GM10248 (cell line): ENCODE measurements at places on chromosomes 1 and 21.

DNA sequence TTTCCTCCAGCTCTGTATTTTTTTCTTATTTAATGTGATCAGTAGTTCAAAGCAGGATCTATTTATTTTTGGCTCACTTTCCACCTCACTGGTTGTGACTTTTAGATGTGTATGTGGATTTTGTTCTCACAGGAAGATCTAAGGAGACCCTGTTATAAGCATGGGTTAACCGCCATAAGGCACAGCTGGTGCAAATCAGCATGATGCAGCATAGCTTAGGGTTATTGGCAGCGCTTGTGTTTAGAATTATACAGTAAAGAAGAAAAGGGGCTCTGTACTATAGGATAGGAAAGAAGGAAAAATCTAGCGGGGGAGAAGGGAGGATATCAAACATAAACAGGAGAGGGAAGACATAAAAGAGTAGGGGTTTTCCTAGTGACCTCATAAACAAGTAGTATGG lies 26.9 kb upstream of the RGL1 start:
- no peak for DNase-seq

GRCh38 chr1:119564548-119564947 lies 57.5 kb downstream of the HSD3B1 start:
- DNase-seq: peak; percentile 36

GRCh38 chr1:229803626-229804217 lies 177.7 kb downstream of the URB2 start:
- no peak for DNase-seq

GRCh38 chr1:174230399-174230798 lies 71.1 kb downstream of the RABGAP1L start:
- DNase-seq: no peak

- DNase-seq: peak; percentile 83
Measured at GRCh38 chr1:205775015-205775716, at the start of gene RAB29. RAB29 (minus strand) TSS chr1:205775482; CDS start chr1:205774956, 526 bp downstream.

DNA sequence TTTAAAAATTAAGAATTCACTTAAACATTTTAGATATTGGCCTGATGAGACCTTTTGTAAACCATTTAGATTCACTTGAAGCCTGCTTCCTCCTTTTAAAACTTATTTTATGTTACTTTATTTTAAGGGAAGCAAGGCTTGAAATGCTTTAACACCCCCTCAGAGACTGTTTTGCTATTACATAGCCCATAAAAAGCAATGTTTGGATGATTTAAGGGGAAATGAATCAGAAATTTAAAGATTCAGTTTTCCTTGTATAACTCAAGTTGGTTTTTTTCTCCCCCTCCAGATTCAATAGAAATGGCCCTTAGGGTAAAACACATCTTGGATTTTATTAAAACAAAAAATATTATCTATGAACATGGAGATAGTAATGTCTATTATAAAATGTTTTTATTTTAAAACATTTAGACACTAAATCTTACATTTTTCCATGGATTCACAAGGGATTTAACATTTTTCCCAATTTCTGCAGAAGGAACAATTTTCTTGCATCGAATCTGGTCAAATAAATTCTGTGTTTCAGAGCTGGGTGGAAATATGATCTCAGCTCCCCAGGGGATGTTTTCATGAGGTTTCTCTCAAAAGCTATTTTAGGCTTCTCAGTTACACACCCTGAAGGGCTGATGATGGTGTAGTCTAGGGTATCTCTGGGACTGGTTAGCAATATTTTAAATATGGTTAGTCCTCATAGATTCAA lies 69.3 kb upstream of the WARS2 start:
- no peak for DNase-seq

DNA sequence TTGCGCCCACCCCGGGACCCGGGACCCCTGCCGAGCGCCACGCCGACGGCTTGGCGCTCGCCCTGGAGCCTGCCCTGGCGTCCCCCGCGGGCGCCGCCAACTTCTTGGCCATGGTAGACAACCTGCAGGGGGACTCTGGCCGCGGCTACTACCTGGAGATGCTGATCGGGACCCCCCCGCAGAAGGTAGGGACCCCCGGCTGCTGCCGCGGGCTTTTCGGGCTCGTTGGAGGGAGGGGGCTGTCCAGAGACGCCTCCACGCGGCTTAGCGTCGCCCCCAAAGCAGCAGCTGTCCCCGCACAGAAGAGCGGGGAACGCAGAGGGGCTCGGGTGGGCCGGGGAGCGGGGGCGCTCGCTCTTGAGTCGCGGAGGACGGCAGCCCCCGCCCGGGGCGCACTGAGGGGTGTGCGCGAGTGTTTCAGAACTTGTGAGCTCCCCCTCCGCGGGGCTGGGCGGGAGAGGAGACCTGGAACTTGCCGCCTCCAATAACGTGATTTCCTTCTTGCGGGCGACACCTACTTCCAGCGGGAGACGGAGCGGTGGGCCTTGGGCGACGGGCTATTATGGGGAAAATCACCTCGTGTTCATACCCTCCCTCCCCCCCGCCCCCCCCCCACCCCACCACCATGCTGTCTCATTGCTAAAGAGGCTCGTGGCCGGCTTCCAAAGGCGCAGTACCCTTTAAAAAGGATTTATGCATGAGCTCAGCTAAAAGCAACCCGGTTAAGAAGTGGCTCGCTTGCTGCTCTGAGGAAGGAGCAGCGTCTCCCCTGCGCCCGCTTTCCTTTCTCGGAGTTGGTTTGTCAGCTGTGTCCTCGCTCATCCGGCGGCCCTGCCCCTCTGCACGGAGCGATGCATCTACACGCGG lies 664 bp downstream of the BACE2 start:
- peak; percentile 28 for DNase-seq

GRCh38 chr1:194355488-194356106 lies 1169.2 kb upstream of the B3GALT2 start:
- no peak for DNase-seq

DNA sequence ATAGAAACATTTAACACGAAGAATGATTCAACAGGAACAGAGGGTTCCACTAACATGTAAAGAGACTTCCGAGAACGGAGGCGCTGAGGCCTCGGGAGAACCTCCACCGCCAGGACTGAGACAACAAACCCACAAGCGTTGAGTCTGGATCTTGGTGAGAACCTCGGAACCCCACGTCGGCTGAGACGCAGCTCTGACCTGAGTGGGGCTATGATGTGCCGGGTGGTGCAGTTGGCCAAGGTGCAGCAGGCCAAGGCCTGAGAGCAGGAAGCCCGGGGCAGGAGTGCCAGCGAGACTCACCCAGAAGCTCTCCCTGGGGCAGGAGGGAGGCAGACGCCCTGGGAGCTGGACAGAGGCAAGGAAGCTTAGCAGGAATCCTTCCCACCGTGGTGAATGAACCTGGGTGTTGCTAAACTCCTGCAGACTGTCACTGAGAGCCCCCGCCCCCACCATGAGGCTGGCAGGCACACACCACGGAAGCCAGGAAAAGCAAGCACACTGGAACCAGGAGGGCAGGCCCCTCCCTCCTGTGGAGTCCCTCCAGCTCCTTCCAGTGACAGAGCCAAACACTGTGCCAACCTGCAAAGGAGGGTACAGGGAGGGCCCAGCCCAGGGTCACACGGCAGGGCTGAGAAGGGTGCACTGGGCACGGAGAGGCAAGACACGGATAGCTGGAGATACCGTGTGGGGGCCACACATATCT lies 34.8 kb downstream of the WDR4 start:
- DNase-seq: no peak

- no peak for DNase-seq
Measured at GRCh38 chr1:247112479-247112781, 8.3 kb upstream of the ZNF669 start.

GRCh38 chr1:116207126-116207735 lies 96.0 kb downstream of the MAB21L3 start:
- DNase-seq: no peak

DNA sequence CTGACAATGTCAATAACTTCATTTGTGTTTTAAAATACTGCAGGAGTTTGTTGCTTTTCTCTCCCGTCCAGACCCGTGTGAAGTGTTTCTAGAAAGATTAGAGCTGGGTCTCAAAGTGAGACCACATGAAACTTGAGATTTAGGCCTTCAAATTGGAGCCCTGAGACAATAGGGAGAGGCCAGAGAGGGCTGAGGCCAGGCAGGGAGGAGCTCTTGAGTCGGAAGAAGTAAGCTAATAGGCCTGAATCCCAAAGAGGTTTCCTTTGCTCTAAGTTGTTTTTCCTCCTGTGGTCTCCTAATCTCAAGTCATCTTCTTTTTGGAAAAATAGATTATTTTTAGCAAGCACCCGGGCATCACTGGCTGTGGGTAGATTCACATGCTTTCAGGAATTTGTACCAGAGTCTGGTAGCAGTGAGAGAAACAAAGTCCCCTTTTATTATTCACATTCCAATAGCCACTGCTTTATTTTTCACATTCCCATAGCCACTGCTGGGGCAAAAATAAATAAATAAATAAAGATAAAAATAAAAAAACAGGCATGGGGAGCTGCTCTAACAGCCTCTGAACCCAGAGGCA lies 25.6 kb downstream of the CD244 start:
- no peak for DNase-seq

- DNase-seq: no peak
Measured at GRCh38 chr1:16946646-16947045, 24.9 kb downstream of the CROCC start.

DNA sequence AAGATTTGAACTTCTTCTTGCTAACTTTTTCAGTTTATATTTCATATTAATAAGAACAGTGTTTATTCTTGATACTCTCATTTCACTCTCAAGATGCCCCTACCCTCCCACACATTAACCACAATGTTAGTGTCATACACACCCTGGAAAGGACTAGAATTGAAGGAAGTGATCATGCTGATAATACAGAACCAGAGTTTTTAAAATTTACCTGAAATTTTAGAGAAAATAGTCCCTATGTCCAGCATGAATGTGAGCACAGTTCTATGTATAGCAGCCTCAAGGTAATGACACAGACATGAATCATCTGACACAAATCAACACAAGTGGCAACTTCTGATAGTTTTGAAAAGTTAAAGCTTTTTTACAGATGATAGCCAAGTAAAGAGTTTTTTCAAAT lies 26.0 kb downstream of the RGS1 start:
- DNase-seq: no peak

- DNase-seq: no peak
Measured at GRCh38 chr1:224622831-224623230, 6.7 kb downstream of the CNIH3 start.

DNA sequence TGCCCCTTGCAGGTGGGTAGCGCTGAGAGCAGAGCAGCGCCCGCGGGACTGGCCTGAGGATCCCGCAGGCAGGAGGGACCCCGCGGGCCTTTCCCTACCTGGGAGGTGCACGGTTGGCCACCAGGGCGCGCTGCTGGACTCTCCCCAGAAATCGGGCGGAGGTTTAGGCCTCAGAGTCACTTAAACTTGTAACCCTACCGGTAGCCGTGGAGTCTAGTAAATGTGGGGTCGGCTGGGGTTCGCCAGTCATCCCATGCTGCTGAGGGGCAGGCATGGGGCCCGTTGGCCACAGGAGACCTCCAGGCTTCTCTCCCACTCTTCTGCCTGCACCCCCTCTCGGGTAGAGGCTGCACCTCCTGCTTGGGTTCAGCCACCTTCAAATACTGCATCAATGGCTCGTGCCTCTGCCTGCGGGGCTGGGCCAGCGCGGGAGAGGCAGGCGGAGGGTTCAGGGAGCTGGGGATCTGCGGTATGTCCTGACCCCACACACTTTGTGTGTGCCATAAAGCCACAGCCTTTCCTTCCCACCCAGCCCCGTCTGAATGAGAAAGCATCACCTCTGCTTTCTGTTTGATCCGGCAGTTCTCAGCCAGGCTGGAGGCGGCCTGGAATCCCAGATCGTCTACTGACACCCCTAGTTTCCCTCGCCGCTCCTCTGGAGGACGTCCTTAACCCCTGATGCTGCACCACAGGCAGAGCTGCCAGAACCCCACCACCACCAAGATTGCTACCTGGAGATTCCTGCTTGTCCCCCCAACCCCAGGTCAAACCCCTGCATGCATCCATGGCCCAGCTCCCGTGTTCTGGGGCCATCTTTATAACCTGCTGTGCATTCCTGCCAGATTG lies 12.3 kb upstream of the GSTM4 start:
- DNase-seq: peak; percentile 88

GRCh38 chr1:79796434-79796833 lies 789.9 kb upstream of the ADGRL4 start:
- no peak for DNase-seq

GRCh38 chr1:34532113-34532512 lies 222.7 kb upstream of the GJB5 start:
- DNase-seq: peak; percentile 60
